ENCODE measurements at places on chromosomes 6 and 20. TPM values are rescaled to one million over a fixed set of nuclear protein-coding genes. Genes with fewer than 3 reads are reported as not detected.

DNA sequence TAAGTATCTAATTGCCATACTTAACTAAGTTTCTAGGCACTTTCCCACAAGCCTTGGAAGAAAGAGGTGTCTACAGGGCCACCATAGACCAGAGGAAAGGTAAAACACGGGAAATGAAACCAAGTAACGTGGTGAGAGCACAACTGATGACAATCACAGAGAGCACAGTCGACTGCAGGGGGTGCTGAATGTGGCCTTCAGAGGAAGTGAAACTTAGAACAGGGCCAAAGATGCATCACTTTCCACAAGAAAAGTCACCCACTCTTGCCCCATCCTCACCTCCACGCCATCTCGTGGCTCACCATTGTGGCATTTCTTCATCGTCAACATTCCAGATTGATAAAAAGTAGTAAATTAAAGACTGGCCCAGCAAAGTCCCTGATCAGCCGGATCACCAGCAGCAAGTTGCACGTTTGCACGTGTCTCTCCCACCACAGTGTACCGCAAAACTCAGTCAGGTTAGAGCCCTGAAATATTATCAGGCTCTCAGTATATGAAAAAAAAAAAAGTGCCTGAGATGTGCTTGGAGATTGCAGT, 31.4 kb downstream of the HIVEP2 start:
- DNase-seq = no peak

DNA sequence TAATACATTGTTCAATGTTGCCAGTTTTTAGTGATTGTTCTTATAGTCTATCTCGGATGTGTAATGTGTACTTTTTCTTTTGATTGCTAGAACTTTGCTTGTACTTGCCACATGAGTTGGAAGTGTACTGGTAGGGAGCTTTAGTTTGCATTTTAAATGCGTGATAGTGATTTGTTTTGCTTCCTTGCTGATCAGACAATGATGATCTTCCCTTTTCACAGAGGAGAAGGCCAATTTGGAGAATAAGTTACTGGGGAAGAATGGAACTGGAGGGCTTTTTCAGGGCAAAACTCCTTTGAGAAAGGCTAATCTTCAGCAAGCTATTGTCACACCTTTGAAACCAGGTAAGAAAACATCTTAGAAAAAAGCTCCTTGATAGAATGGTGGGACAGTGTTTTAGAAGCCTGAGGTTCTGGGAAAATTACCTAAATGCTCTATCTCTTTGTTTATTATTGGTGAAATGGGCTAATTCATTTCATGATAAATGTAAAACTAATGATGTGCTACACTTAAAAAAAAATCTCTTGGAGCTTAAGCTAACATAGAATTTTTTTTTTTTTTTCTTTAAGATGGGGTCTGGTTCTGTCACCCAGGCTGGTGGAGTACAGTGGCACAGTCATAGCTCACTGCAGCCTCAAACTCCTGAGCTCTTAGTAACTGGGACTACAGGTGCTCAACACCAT, 20.9 kb downstream of the TPX2 start:
- no peak for DNase-seq

GRCh38 chr6:160057080-160057479, 64.5 kb upstream of the SLC22A1 start:
- no peak for DNase-seq

DNA sequence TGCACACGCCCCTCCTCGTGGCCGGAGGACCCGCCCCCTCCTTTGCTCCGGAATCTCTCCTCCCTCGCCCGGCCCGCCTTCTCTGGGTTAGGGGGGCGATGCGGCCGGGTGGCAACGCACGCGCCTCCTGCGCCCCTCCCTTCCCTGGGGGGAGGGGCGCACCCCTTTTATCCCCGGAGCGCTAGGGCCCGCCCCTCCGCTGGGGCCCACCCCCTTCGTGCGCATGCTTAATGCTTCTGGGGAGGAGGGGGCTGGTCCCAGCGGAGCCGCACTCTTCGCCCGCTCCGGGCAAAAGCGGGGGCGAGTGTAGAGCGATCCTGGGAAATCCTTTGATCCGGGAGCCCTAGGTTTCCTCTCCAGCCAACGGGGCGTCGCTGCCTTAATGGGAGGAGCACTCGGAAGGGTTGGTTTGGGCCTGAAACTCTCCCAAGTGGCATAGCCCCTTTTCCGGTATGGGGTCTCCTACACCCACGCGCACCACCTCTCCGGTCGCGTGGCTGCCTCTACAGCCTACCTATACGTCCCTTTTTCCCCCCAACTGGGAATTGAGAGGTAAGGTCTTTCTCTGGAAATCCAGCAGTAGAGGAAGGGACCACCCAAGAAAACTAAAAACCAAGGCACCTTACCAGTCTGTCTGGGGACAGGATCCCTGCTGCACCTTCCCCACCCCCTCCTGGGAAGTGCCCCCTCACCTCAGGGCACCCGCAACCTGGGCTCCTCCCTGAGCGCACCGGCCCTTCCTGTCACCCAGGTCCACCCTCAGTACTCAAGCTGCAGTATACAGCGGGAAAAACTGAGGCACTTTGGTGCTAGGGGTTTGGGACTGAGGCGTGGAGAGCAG, 2.1 kb downstream of the SOX12 start:
- peak; percentile 83 for DNase-seq

- no peak for DNase-seq
Measured at GRCh38 chr20:43584448-43585136, 6.1 kb upstream of the IFT52 start.

GRCh38 chr20:62156592-62157386, 13.2 kb downstream of the SS18L1 start:
- peak; percentile 75 for DNase-seq

DNA sequence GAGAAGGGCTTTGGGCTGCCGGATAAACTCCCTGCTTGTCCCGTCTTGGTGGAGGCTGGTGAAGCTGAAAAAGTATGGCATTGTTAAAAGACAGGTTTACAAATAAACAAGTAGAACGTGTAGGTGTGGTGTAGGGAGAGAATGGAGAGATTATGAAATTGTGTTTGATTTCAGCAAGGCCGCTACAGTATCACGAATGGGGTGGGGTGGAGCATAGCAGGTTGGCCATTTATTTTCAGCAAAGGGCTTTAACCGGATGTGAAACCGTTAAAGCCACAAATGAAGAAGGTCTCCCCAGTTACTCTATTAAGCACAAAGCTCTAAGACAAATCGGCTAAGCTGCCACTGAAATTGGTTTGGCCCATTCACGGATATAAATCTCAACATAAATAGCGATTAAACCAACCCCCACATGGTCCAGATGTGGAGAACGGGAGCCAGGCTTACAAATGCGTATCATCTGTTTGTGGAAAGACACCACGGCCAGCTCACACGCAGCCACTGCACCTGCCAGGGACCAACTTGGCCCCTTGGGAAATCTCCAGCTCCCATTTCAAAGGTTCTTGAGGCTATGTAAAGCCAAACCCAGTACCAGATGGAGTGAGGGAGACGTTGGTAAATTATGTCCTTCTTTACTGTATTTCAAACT, 94.0 kb downstream of the ZMYND8 start:
- DNase-seq = no peak

DNA sequence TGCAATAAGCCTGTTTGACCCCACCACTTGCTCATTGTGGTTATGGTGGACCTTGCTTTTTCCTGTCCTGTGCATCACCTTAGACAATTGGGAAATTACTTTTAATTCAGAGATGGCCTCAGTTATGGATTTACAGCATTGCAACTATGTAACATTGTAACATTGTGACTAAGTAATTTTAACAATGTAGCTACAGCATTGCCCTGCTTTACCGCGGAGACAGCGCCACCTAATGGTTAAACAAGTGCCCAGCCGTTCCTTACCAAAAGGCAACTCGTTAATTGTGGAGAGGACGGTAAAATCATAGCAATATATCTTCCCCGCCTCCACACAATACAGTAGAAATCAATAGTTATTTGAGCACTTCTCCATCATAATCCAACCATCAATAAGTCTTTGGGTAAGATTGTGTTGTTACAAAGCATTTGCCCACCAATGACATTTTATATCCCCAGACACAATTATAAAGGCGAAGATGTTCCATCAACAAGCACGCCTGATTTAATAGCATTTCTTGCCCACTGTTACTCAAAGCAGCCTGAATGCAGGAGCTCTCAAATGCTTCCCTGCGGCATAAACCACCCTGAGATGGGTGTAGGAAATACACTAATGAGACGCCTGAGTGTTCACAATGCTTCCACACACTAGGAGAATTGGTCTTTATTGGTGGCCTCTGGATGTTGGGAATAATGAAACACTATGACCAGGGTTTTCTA, 93.7 kb downstream of the PROKR2 start:
- DNase-seq = peak; percentile 21

DNA sequence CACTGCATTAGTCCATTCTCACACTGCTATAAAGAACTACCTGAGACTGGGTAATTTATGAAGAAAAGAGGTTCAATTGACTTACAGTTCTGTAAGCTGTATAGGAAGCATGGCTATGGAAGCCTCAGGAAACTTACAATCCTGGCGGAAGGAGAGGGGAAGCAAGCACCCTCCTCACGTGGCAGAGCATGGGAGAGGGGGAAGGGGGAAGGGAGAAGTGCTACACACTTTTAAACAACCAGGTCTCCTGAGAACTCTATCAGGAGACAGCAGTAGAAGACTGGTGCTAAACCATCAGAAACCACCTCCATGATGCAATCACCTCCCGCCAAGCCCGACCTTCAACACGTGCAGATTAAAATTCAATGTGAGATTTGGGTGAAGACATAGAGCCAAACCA, 494.0 kb downstream of the GRIK2 start:
- DNase-seq = no peak

GRCh38 chr6:132161283-132161682, 210.1 kb upstream of the CCN2 start:
- no peak for DNase-seq

- no peak for DNase-seq
Measured at GRCh38 chr6:91155129-91155785, 568.4 kb upstream of the MAP3K7 start.

DNA sequence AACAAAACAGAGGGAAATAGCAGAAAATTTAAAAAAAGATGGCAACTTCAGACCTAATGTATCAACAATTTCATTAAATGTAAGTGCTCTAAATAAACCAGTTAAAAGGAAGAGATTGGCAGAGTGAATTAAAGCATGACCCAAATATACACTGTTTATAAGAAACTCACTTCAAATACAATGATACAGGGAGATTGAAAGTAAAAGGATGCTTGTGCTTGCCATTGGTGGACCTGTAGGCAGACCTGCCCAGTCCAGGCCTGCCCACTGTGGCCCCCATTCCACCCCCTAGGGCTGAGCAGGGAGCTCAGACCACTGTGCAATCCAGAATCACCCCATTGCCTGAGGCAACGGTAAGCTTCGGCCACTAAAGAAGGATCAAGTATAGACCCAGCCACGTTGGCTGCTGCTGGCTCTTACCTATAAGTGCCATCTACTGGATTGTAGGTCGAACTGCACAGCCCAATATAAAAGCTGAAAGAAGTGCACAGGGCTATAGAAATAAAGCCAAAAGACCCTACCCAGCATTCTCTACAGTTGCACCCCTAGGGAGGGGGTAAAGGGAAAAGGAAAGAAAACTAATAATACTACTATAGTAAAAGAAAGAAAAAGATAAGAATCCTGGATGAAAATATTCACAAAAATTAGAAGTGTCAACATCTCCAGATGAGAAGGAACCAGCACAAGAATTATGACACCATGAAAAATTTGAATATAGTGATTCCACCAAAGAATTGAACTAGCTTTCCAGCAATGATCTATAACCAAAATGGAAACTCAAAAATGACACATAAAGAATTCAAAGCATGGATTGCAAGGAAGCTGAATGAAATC, 36.1 kb downstream of the PSMB1 start:
- DNase-seq = peak; percentile 56

DNA sequence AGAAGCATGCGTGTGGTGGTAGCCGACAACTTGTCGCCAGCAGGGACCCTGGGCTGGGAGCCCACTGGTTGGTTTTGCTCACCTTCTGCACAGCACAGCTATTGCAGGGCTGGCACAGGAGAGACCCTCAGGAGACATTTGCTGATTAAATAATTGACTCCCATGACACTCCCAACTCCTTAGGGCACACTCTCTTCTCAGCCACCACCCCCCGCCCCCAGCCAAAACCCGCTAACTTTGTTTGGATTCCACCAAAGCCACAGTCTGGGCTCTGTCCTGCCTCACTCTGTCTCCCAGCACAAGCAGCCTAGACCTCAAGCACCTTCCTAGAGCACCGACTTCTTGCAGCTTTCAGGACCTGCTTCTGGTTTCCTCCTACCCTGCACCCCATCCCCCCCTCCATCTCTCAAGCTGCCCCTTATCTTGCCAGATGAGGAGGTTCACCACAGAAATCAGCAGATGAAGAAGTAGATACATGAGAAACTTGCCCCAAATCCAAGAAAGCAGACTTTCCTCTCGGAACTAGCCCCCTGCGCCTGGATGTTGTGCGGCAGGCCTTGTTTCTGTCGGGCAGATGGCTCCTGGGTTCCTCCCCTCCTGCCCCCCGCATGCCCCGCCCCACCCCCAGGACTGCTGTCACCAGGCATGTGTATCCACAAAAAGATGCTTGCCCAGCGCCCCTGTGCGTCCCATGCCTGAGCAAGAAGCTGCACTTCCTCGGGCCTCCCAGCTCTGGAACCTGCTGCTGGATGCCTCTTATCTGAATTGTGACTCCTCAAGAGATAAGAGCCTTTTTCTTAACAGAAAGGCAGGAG, 35.0 kb upstream of the CD93 start:
- no peak for DNase-seq

- DNase-seq = no peak
Measured at GRCh38 chr20:6113951-6114350, 8.9 kb downstream of the FERMT1 start.

- no peak for DNase-seq
Measured at GRCh38 chr6:170285482-170285881, 5.4 kb downstream of the DLL1 start.

GRCh38 chr20:62066339-62066982, 780 bp upstream of the TAF4 start:
- DNase-seq = peak; percentile 81

- no peak for DNase-seq
Measured at GRCh38 chr6:84897988-84898594, 133.7 kb upstream of the TBX18 start.

DNA sequence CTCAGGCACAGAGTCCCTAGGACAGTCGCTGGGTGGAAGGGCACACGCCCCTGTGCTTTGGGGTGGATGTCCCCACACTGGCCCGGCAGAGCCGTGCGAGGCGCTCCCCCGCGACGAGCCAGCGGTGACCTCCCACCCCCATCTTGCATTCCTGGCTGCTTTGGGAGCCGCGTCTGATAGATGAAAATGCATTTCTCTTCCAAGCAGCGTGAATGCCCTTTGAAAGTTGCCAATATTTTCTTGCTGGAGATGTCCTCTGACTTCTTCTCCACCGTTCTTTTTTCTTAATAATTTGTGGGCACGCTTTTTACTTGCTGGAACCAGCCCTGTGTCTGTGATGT, 29.9 kb downstream of the COL20A1 start:
- DNase-seq = no peak

Gene NCOA6
- polyA plus RNA-seq = 16.7 TPM

Gene ZNF311
- polyA plus RNA-seq = 0.92 TPM

Gene TDP2
- polyA plus RNA-seq = 41.9 TPM

Gene ATG5
- polyA plus RNA-seq = 8.2 TPM

Gene EDN1
- 5.9 TPM for polyA plus RNA-seq

Gene HLA-DMB
- 2.7 TPM for polyA plus RNA-seq

Gene PSMA7
- polyA plus RNA-seq = 67.9 TPM

Gene TAF4
- polyA plus RNA-seq = 9.2 TPM

Gene EPB41L1
- polyA plus RNA-seq = 31.4 TPM

Gene KCNK5
- polyA plus RNA-seq = 30.8 TPM
